ENCODE measurements at places on chromosomes 5 and 9.

GRCh38 chr5:135053989-135054388 is 20.0 kb upstream of the PITX1 start:
- no peak for DNase-seq

DNA sequence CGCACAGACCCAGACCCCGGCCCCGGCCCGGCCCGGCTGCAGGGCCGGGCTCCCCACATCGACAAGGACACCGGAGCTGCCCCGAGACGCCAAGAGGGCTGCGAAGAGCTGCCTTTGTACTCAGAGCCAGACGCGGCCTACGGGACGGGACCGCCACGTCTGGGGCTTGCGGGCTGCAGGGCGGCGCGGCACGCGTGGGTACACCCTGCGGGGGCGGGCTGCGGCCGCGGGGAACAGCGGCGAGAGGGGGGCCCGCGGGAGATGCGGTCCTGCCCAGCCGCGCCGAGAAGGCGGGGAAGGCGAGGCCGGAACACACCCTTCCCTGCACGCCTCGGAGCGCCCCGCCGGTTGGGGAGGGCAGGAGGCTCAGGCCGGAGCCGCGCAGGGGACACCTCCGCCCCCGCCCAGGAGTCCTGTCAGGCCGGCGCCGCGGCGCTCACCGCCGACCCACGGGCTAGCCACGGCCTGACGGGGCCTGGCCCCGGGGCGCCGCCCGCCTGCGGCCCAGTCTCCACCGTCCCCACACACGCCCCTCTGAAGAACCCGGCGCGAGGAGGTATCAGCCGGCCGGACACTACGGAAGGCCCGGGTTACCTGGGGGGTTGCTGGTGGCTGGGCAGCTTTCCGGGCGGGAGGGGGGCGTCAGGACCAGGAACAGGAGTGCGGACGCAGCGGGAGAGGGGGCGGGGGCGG is 478 bp downstream of the RAB14 start:
- DNase-seq, result peak; percentile 70

DNA sequence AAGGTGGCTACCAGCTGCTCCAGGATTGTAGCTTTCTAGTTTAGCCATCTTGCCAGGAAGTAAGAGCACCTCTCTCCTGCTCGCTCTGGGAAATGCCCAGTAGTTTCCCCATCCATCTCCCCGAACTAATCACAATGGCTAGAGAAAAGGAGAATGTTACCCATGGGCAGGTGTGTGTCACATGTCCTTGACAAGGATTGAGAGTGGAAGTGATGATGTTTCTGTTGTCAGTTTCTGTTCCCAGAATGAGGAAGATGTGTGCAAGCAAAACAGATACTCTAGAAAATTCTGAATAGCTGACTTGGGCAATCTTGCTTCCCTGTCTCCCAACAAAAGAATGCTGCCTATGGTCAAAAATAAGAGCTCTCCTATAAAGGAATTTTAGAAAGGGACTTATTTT is 429.5 kb downstream of the EBF1 start:
- DNase-seq, result no peak

- no peak for DNase-seq
Observed at GRCh38 chr5:143448518-143448917, 45.0 kb upstream of the NR3C1 start.

DNA sequence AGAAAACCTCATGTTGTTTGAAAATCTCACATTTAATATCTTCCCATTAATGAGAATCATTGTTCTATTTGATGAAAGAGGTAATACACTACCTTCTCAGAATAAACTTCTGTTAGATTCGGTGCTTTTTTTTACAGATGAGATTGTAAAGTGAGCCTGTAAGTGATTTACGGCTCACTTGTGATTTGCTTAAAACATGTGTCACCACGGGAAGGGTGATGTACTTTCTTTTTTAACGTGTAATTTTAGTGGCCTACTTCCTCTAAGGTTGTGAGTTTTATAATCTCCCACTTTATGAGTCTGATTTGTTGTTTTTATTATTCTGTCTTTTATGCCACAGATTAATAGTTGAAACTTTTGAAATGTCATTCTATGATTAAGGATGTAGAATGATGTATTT is 15.9 kb downstream of the ANXA1 start:
- DNase-seq, result no peak

DNA sequence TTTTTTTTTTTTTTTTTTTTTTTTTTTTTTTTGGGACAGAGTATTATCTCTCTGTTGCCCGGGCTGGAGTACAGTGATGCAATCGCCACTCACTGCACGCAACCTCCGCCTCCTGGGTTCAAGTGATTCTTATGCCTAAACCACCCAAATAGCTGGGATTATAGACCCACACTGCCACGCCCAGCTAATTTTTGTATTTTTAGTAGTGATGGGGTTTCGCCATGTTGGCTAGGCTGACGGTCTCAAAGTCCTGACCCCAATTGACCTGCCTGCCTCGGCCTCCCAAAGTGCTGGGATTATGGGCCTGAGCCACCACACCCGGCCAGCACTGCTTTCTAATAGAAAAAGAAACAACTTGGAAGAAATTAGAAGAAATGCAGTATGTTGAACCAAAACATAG is 39.2 kb downstream of the TTC1 start:
- peak; percentile 63 for DNase-seq

DNA sequence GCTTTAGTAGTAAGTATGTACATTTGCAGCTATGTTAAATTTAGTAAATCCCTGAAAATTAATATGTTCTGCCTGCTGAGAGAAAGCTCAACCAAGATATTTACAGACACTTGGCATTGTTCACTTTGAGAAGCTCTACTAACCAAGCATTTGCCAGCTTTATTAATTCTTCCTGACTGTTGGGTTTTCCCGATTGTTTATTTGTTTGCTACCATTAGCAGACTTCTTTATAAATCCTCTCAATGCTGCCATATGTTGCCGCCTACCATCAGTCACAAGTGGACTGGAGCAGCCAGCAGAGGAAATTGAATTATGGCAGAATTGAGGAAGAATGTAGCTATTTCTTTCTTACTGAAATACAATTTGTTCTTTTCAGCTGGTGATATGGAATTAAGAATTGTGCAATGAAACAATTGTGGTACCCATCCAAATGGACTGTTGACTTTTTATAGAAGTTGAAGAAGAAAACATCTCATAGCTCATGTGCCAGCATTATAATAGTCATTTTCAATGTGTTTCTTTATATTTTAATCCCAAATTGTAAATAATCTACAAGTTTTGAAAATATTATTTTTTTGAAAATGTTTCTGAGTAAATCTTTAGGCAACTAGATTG is 588.7 kb upstream of the CDH6 start:
- no peak for DNase-seq

GRCh38 chr9:78188594-78188993 is 47.3 kb upstream of the CEP78 start:
- DNase-seq, result no peak

DNA sequence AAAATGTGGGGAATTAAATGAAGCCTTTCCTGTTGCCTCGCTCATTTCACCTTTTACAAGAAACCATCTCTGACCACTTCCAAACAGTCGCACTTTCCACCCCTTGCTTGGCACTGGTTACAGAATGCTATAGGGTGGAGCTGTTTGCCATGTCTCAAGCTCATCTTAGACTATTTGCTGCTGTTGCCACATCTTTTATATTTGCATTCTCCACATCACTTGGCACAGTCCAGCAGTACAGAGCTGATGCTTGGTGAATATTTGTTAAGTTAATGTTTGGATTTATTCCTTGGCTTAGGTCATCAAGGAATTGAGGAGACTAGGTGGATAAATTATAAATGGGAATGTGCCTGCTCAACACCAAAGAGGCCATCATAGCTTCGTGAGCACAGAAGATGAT is 53.2 kb downstream of the GNA14 start:
- no peak for DNase-seq

- no peak for DNase-seq
Observed at GRCh38 chr9:129929496-129930125, 94.4 kb downstream of the USP20 start.

GRCh38 chr9:95876595-95876994 is 1.1 kb downstream of the ERCC6L2 start:
- DNase-seq, result no peak

DNA sequence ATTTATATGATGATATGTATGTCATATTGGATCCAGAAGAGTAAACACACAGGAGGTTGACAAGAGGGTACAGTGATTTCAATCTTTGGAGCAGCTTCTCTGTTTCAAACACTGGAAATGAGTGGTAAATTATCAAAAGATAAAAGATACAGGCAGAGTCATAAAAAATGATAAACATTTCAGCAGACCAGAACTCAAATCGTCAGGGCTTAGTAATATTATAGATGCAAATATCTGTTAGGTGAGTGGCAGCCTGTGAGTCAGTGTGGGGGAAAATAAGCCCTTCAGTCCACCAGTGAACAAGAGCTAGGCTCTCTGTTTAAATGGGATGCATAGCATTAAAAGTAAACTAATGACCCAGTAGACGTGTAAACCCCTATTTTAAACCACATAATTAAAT is 1378.1 kb downstream of the EFNA5 start:
- DNase-seq, result no peak

DNA sequence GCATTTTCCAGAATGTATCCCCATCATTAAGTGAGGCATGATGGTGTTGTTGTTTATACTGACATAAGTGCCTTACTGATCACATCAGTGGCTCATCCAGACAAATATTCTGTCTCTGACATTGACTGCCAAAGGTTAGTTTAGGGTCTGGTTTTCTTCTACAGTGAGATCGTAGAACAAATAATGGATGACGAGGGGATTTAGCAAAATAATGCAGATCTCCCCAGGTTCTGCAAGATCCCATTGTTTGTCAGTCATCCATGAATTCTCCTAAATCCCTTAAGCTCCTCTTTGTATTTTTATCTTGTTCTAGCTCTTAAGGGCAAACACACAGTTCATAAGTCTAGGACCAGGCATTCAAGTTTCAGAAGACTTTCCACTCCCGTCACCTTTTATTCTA is 93.1 kb upstream of the DHFR start:
- DNase-seq, result no peak

DNA sequence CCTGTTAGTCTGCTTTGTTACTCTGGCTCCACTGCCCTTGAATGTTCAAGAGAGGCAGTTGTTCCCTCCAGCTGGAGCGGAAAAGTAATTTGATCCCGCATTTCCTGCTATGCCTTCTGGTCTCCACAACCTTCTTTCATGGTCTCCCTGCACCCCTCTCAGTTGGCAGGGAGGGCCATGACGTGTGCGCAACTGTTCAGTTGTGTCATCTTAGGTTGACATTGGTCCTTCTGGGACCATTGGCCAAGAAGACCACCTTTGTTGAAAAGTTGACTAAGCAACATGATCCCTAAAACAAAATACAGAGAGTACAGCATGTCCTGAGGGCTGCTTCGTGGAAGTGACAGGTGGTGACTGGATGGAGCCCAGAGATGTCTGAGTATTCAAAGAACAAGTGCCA is 192.5 kb upstream of the TUT7 start:
- DNase-seq, result no peak

DNA sequence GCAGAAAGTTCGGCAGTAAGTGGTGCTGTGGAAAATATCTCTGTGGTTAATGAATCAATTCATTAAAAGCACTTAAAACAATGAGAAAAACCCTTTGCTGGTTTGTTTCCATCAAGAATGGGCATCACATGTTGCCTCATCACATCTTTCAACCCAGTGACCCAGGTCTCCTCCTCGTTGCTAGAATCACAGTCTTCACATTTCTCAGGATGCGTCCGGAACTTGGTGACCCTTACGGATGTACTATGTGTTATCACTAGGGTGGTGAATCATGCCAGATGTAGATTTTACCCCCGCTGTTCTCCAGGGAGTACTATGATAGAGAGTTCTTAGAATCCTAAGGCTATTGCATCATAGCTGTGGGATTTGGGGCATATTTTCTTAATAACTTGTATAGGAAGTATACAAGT is 217.9 kb upstream of the KLF4 start:
- DNase-seq, result no peak

DNA sequence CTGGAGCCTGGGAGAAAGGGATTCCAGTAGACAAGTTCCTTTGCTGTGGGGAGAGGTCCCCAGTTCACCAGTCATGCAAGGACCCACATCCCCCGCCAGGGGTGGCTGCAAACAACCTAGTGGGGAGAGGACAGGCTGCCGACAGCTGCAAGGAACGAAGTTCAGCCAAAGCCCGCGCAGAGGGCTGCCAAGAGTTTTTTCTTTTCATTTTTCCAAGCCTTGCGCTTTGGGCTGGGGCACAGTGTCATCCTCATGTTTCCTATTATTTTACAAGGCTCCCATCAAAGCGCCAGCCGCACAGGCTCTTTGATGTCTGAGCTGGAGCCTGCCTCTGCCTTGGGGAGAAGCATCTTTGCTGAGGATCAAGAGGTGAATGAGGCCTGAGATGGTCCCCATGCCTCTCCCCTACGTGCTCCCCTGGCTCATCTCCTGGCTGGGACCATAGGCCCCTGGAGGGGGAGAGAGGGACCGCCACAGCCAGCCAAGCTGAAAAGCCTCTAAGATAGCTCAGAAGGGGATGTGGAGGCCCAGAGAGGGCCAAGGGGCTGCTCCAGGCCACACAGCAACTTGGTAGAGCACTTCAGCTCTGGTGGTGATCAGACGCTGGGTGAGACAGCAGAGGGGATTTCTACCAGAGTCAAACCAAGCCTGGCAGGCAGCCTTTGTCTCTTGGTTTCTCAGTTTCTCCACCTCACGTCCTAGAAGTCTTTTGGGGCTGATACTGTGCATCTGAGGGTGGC is 50.4 kb upstream of the SYNPO start:
- DNase-seq, result peak; percentile 87

GRCh38 chr9:92720807-92721535 is 43.7 kb downstream of the BICD2 start:
- DNase-seq, result no peak

GRCh38 chr5:102651466-102651865 is 103.6 kb upstream of the PAM start:
- DNase-seq, result no peak

- no peak for DNase-seq
Observed at GRCh38 chr9:129720865-129721545, 31.8 kb downstream of the PTGES start.

DNA sequence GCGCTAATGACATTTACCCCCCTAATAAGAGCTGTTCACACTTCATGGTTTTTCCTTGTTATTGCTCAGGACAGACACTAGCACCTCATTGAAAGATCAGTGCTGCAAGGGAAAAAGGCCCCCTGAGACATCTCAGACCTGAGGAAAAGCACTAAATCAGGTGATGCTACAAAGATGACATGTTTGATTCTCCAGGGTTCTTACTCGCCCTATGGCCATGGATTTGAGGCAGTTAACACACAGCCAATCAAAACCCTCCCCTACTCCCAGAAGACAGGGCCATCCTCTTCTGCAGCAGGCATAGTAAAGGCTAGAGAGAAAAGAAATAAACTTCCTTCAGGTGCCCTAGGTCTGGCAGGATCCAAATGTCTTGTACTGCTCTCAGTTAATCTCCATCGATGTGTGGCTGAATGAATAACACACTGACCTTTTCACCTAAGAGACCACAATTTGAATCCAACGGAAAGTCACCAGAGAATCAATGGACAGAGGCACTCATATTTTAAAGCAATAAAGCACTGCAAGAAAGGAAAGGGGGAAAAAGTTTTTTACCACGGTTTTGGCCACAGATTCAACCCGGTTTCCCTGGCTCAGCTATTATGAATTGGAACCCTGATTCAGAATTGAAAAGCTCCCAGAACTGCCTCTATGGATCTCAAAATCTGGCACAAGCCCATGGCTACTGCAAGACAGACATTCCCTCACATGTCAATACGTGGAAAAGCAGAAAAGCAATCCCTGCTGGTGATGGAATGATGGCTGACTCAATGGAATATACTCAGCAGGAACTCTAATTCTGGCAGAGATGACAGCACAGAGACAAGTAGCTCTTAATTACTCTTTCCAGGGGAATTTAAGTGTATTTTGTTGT is 329.5 kb downstream of the BNC2 start:
- no peak for DNase-seq

- DNase-seq, result peak; percentile 90
Observed at GRCh38 chr5:175729829-175730277, 72.0 kb downstream of the HRH2 start.

Data from sciatic nerve (tissue), 2 donors.